ENCODE measurements at places on chromosomes 13 and 19.

DNA sequence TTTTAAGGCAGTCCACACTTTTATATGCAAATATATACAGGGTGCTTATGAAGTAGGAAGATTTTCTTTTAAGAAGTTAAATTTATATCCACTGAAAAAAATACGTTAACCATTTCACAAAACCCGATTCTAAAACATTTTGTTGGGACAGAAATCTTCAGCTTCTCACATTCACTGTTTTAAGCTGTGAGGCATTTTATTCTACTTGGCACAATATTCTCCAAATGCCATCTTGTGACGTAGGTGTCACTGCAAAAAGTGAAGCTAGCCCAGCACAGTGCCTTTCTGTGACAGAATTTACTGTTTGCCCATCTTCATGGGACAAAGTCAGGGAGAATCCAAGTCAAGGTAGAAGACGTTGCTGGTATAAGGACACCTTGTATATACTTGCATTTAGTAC, 94.5 kb upstream of the SLC15A1 start:
- no peak for DNase-seq

DNA sequence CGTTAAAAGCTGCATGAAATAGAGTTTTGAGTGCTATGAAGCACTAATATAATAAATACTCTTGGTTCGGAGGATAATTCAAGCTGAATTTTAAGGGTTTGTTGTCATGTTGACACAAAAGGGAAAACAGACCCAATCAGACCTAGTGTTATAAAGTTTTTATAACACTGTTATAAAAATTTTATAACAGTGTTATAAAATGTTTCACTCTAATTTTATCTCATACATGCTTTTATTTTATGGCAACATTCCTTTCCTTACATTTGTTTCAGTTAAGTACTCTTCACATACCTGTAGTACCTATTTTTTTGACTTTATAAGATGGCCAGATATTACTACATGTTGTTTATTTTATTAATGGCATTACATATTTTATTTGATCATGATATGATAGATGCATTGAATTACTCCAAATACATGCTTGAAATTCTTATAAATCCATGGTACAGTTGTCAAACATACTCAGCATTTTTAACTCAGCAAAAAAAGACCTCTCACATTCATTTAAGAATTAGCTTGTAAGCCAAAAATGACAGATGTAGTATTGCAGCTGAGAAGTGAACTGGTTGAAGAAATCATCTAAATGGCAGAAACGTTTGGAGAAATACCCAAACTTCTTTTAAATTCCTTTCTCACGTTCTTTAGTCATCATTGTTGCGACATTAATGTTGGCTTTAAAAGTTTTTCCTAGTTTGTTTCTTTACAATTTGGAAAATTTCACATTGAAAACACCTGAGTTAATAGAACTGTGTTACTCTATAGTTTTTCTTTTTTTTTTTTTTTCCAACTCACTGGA, 104.5 kb downstream of the PIBF1 start:
- no peak for DNase-seq

GRCh38 chr19:11674067-11674492, 64.7 kb downstream of the ZNF823 start:
- no peak for DNase-seq

DNA sequence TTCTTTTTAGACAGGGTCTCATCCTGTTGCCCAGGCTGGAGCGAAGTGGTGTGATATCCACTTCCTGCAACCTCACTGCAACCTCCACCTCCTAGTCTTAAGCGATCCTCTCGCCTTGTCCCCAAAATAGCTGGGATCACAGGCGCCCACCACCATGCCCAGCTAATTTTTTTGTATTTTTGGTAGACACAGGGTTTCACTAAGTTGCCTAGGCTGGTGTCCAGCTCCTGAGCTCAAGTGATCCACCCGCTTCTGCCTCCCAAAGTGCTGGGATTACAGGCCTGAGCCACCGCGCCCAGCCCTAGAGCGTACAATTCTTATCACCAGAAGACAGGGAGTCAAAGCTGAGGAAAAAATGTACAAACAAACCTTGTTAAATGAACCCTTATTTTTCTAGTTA, 4.5 kb upstream of the ELOF1 start:
- no peak for DNase-seq

DNA sequence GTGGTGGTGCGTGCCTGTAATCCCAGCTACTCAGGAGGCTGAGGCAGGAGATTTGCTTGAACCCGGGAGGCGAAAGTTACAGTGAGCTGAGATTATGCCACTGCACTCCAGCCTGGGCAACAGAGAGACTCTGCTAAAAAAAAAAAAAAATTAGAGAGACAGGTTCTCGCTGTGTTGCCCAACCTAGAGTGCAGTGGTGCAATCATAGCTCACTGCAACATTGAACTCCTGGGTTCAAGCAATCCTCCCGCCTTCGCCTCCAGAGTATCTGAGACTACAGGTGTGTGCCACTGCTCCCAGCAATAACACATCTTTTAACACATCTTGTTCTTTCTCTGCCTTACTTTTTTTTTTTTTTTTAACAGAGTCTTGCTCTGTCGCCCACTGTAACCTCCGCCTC, 32.7 kb downstream of the CLEC17A start:
- DNase-seq, result no peak

DNA sequence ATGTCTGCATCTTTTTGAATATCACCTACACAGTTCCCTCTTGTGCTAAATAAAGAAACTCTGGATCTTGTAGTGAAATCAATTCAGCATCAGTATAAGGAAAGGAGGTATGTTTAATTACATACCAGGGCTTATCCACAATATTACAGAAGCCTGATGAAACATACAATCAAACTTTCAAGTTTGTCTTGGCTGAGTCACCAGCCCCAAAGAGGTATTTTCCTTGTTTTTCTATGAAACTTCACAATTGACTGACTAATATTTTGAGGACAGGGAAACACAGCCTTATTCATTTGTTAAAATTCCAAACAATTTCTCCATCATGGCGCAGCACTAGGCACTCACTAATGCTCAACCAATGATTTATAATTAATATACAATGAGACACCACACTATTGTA, 952.4 kb downstream of the PCDH17 start:
- DNase-seq, result no peak

- no peak for DNase-seq
Measured at GRCh38 chr19:5037936-5038335, 69.0 kb downstream of the KDM4B start.

All from stimulated activated CD8-positive, alpha-beta memory T cell treated with anti-CD3 and anti-CD28 coated beads, Interleukin-7, amount 100 ng/mL, for 24 hours (primary cell).